ENCODE measurements at places on chromosomes 1 and 21.

DNA sequence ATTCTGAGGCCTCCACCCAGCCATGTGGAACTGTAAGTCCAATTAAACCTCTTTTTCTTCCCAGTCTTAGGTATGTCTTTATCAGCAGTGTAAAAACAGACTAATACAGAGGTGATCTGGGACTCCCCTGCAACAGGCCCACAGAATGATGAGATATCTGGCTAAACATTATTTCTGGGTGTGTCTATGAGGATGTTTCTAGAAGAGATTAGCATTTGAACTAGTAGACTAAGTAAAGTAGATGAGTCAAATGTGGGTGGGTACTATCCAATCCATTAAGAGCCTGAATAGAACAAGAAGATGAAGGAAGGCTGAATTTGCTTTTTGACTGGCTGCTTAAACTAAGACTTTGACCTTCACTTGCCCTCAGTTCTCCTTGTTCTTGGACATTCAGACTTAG lies 396.5 kb upstream of the LRRC7 start:
- DNase-seq, result no peak

DNA sequence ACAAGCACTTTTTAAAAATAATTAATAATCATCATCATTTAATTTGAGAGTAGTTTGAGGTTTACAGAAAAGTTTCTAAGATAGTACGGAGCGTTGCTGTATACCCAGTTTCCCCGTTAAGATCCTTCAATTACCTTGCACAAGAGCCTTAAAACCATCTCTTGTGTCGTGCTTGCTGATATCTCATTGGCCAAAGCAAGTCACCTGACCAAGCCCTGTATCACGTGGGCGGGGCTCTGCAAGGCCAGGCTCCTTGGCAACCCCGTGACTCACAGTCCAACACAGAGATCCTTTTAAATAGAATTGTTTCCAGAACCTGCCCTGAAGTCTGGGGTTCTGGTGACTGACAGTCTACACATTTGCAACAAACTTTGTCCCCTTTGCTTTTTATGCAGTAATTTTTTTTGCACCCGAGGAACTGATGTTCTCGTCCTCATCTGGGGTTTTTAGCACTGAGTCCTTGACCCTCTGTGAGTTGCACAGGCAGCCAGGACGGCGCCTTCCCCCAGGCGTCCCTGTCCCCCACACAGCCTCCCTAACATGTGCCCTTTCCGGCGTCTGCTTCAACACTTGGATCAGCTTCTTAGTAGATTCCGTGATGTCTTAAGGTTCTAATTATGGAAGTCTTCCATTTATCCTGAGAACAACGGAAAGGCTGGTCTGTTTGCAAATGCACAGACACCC lies 183.3 kb upstream of the TMEM51 start:
- peak; percentile 14 for DNase-seq

- no peak for DNase-seq
Observed at GRCh38 chr1:234315588-234315987, 57.7 kb upstream of the COA6 start.

- no peak for DNase-seq
Observed at GRCh38 chr1:170290276-170290675, 144.5 kb downstream of the NTMT2 start.

- DNase-seq, result no peak
Observed at GRCh38 chr1:15803380-15803779, 4.1 kb downstream of the UQCRHL start.

- DNase-seq, result peak; percentile 50
Observed at GRCh38 chr1:212630158-212630900, 21.8 kb downstream of the ATF3 start.

GRCh38 chr1:195973311-195973904 lies 634.8 kb downstream of the KCNT2 start:
- no peak for DNase-seq

- no peak for DNase-seq
Observed at GRCh38 chr1:4005431-4005830, 105.4 kb upstream of the C1orf174 start.

- no peak for DNase-seq
Observed at GRCh38 chr1:186655876-186656275, 24.3 kb downstream of the PTGS2 start.

DNA sequence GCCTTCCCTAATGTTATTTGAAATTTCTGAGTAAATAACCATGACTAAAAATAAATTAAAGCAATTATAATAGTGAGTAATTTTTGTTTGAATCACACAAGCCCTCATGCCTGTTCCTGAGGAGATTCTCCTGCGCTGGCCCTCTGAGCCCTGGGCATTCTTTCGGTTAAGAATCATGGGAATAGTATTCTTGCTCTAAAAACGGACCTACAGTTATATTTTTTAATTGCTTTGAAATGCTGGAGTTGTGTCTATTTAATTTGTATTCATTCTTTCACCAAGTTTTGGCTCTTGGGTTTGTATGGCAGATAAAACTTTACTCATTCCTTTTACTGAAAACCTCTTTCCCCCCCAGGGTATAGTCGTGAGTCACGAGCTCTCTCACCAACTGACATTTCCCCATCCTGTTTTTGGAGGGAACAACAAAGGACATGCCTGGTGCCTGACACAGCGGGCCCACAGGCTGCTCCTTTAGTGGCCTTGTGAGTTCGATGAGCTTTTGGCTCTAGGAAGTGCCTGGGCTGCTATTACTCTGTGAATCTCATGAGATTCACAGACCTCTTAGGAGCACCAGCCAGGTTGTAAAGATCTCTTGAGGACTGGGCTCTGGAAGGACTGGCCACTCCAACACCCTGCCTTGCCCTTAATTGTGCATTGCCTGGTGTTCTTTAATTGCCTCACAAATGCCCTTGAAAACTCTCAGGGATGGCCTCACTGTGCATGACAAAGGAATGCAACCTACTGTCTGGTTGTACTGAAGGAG lies 58.6 kb downstream of the DDR2 start:
- no peak for DNase-seq

GRCh38 chr1:243841507-243841906 lies 8.5 kb downstream of the AKT3 start:
- no peak for DNase-seq

- DNase-seq, result no peak
Observed at GRCh38 chr21:45256021-45256911, 31.4 kb downstream of the POFUT2 start.

GRCh38 chr1:26127235-26128163 lies 15.9 kb downstream of the PDIK1L start:
- no peak for DNase-seq

DNA sequence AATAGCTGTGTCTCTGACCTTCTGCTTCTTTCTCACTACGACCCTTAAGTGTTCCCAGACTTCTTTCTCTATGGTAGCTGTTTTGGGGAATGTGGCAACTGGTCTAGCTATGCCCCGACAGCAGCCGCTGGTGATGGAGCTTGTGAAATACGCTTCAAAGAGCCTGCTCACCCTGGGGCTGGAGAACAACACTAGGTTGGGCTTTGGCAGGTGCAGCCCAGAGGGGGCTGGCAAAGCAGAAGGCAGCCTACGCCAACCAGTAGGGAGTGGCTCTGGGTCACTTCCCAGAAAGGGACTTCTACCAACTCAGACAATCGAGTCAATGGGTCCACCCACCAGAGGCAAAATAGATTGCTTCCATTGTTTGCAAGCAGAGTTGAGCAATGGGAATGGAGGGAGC lies 262.8 kb downstream of the LMO4 start:
- DNase-seq, result no peak

DNA sequence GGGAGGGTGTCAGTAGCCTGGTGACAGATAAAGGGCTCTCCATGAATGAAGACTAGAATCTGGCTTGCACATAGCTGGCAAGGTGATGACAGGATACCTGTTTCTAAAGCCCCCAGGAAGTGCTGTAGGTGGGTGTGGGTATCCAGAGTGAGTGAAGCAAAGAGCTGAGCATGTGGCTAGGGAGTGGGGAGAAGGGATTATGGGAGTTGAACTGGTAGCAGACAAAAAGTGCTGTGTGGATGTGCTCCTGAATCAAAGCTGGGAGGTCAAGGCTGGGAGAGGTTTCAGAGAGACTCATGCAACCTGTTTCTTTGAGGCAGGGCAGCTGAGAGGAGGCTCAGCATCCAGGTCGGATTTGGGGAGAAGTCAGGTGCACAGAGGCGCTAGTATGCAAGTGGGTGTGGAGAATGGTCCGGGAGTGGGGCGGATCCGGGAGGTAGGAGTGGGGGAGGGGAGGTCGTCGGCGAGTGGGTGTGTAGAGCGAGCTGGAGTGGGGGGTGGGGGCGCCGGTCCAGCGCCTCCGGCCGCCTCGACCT lies 600 bp downstream of the ASTN1 start:
- DNase-seq, result no peak

GRCh38 chr1:103025858-103026409 lies 82.4 kb downstream of the COL11A1 start:
- DNase-seq, result no peak

DNA sequence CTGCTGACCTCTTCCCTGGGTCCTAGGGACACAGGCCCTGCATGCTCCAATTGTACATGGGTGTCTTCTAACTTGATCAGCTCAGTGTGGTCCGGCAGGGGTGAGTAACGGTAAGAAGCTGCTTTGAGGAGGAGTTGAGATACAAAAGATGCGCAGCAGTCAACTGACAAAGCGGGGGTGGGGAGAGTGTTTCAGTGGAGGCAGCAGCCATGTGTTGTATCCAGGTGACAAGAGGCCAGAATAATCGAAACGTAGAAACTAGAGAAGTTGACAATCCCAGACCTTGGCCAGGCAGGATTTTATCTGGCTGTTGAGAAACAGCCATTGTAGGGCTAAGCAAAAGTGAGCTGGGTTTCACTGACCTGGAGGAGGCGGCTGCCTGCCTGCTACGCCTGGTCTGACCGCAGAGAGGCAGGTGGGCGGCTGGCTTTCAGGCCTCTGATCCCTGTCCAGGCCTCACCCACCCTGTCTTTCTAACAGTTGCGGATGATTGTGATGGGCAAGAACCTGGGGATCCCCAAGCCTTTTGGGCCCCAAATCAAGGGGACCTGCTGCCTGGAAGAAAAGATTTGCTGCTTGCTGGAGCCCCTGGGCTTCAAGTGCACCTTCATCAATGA lies 28.8 kb downstream of the PADI6 start:
- no peak for DNase-seq

GRCh38 chr1:2368053-2368744 lies 23.2 kb downstream of the MORN1 start:
- DNase-seq, result no peak

- no peak for DNase-seq
Observed at GRCh38 chr1:11417162-11417561, 61.8 kb upstream of the DISP3 start.

DNA sequence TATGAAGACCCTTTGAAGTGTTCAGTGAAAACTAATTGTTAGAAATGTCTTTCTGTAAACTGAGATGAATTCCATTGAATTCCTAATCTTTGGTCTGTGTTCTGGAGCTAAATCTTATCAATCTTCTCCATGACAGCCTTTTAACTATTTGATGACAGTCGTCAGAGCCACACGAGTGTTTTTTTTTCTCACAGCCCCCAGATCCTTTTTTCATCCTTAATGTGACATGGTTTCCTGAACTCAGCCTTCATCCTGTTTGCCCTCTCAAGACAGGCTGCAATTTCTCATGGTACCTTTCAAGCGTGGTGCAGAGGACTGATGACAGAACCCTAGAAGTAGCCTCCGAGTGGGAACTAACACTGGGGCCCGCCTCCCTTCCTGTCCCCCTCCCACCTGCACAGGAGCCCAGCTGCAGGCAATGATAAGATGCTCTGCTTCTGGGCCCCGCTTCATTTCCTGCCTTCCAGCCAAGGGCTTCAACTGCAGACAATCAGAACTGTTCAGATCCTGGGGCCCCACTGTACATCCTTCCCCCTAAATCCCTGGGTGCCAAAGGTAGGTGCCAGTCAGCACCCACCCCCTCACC lies 114.6 kb upstream of the VAV3 start:
- DNase-seq, result no peak

DNA sequence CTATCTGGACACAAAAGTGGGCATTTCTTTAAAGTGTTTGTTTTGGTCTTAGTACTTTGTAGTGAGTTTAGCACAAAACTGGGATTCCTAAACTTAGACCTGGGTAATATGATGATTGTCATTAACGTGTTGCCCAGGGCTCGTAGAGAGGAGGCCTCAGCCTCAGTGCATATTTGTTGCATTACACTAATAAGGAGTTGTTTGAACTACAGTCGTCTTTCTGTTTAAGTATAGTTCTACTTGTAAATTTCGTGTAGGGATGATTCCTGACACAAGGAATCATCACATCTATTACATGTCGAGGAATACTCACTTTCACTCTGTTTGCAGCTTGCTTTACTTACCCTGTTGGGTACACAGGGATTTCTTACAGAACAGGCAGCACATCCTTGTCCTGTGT lies 85.0 kb downstream of the PRDM2 start:
- no peak for DNase-seq

DNA sequence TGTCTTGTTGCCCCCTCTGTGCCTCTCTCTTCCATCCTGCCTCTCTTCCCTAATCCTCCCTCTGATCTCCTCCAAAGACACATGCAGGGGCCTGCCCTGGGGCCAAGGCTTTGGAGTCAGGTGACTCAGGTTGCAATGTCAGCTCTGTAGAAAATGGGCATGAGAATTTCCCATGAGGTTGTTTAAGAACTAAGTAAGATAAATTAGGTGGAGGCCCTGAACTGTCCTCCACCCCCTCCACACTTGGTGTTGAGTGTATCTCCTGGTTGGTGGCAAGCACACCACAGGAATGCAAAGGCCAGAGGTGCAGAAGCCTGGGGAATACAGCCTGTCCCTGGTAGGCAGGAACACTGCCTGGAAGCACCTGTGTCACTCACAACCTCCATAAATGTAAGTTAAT lies 63.9 kb upstream of the GRIK3 start:
- no peak for DNase-seq

DNA sequence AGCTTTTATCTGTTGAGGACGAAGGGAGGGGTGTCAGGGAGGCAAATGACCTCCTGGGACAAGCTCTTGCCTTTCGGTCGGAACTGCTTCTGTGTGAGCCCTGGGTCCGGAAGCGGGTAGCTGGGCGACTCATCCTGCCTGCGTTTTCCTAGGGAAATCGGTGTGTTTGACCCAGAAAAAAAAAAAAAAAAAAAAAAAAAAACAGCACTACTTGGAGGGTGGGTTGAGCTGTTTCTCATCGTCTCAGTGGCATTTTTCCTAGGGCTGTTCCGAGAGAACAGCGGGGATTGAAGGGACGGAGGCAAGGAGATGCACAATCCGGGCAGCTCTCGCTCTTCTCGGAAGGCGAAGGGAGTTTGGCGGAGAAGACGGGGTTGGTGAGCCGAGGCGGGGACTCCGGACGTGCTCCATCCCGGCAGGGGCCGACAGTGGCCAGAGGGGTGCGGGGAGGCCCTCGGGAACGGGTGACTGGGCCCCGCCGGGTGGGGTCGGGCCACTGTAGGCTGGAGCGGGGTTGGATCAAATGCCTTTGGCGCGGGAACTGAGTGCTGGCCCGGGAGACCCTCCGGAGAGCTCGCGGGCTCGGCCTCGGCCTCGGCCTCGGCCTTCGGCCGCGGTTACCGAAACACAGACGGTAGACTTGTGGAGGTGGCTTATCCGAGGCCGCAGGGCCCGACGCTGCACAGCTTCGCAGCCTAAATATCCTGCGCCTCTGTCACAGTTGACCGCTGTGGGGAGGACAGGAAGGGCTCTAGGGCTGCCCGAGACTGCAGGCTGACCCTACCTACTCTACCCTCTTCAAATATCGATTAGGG lies 2.4 kb upstream of the BARHL2 start:
- no peak for DNase-seq

- DNase-seq, result no peak
Observed at GRCh38 chr1:231940701-231941100, 314.1 kb downstream of the DISC1 start.

GRCh38 chr1:172417557-172417956 lies 2.9 kb upstream of the C1orf105 start:
- no peak for DNase-seq

- no peak for DNase-seq
Observed at GRCh38 chr21:25688275-25689155, 46.2 kb downstream of the ATP5PF start.

GRCh38 chr1:8063298-8064036 lies 37.4 kb upstream of the ERRFI1 start:
- DNase-seq, result no peak

Measured in stimulated activated CD4-positive, alpha-beta T cell treated with anti-CD3 and anti-CD28 coated beads, Interleukin-2, amount 100 ng/mL, for 48 hours (primary cell).